ENCODE measurements at places on chromosomes 4 and X.

DNA sequence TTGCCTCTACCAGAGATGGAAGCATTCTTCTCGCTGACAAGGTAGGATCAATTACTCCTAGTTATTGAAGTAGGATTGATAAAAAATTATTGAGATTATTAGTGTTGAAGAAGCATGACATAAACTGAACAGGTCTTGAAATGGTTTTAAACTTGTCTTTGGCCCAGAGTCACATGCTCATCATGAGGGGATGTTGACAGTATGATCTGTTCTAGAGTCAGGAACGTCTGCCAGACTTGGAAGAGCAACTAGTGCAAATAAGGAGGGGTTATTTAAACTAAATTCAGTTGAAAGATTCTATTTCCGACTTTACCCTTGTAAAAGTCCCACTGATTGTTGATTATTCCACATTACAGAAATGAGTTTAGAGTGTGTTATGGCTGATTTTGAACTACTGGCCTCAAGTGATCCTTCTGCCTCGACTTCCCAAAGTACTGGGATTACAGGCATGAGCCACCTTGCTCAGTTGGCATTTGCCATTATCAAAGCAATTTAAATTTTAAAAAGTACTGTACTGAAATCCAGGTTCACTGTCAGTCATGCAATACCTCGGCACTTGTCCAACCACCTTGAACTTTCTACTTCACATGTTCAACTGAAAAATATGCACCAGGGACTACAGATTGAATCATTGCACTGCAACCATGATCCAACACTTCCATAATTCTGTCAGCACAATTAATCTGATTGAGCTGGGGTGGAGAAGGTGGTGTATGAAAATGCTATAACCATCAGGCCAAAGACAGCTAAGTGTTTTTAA is 19.7 kb downstream of the FABP2 start:
- no peak for DNase-seq

GRCh38 chrX:68659385-68659784 is 11.9 kb downstream of the STARD8 start:
- no peak for DNase-seq

- no peak for DNase-seq
These were observed 172.1 kb downstream of the CBR4 start for GRCh38 chr4:168837922-168838321.

DNA sequence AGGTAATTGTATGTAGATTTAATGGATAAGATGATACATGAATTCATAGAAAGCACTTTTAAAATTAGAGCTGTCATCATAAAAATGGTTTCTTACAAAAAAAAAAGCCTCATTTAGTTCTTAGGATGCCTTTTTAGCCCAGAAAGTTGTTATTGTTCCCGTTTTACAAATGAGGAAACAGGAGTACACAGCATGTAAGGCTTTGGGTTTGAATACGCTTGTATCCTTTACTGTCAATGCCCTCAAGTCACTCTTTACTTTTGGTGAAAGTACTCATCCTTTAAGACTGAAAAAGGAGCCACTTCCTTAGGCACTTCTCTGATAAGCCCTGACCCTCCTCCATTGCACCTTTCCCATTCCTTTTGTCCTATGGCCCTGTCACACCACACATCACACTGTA is 4.9 kb downstream of the EREG start:
- no peak for DNase-seq

- DNase-seq, result no peak
These were observed 1132.3 kb upstream of the PCDH10 start for GRCh38 chr4:132016703-132017350.

- no peak for DNase-seq
These were observed 54.9 kb upstream of the FRAS1 start for GRCh38 chr4:78002260-78002659.

- no peak for DNase-seq
These were observed at the start of gene NALF2 for GRCh38 chrX:69503782-69504625. NALF2 (plus strand) TSS chrX:69504326; CDS start chrX:69505283, 957 bp downstream.

- DNase-seq, result no peak
These were observed 135.4 kb upstream of the GNPDA2 start for GRCh38 chr4:44861756-44862155.

DNA sequence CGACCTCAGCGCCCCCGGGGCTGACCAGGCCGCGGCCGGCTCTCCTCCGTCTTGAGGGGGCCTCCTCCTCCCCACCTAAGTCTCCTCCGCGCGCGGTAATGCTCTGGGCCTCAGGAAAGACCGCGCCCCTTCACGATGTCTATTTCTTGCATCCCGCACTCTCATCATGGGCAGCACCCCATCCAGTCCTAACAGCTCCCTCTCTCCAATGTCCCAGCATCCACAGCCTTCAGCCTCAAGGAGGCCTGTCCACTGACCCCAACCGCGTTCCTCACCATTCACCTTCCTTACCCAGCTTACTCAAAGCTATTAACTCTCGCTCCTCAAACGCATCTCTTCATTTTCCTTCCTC is 77.5 kb downstream of the MAGED4 start:
- no peak for DNase-seq

GRCh38 chrX:38824176-38824575 is 22.9 kb downstream of the MID1IP1 start:
- DNase-seq, result no peak

GRCh38 chrX:7269991-7270390 is 122.0 kb upstream of the PUDP start:
- DNase-seq, result no peak

DNA sequence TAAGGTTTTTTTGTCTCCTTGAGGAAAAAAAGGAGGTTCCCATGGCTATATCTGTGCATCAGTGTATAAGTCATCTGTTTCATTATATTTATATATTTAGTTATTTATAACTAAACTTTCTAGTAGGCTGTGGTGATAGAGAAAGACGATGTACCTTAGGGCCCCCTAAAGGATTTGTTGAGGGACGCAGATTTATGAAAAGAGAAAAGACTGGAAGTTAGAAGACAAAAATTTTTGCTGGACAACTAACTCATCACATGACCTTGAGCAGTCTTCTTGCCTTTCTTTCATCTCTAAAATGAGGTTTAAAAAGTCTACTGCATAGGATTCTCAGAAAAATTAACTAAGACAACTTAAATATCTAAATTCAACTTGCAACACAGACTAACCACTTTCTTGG is 6.1 kb downstream of the GASK1B start:
- DNase-seq, result no peak

GRCh38 chrX:46254641-46255040 is 290.6 kb downstream of the ZNF674 start:
- no peak for DNase-seq

GRCh38 chr4:70559924-70560323 is 32.1 kb upstream of the AMBN start:
- no peak for DNase-seq

GRCh38 chr4:98466868-98467599 is 191.4 kb downstream of the TSPAN5 start:
- no peak for DNase-seq

DNA sequence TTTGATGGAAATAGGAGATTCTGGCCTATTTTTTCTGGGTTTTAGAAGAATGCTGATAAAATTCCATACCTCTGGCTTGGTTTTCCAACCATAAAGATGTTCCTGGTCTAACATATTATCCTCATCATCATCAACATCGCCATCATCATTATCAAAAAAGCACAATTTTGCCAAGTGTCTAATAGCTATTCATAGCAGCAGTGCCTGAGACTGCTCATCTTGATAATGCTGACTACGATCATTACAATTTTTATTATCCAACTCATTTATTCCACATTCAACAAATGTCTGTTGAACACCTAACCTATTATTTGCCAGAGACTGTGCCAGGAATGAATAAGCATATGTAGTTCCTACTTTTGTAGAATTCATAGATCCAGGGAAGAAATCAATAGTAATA is 303.5 kb upstream of the GATB start:
- DNase-seq, result no peak

GRCh38 chr4:82422616-82423015 is 7.6 kb downstream of the HNRNPDL start:
- no peak for DNase-seq

GRCh38 chr4:162705130-162705803 is 461.4 kb downstream of the NAF1 start:
- DNase-seq, result no peak

GRCh38 chrX:71241301-71241700 is 12.6 kb downstream of the ZMYM3 start:
- no peak for DNase-seq

DNA sequence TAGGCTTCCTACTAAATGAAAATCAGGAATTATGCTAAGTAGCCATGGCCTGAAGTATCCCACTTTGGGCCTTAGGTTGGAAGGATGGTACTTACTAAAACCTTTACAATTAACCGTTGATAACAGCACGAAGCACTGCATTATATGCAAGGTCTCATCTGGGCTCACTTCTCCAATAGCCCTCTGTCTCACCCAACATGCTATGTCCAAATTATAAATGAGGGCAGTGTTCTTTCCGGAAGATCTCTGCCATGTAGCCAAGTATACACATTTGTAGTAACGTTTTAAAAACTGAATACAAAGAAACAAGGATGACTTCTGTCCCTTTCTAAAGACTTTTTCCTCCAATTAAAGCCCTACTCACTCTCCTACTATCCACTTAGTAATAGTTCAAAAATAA is 51.6 kb downstream of the SCFD2 start:
- DNase-seq, result no peak

GRCh38 chr4:7908668-7909067 is 31.0 kb downstream of the AFAP1 start:
- DNase-seq, result no peak

- DNase-seq, result no peak
These were observed 448.3 kb upstream of the SLIT2 start for GRCh38 chr4:19803406-19803805.

All from naive thymus-derived CD8-positive, alpha-beta T cell (primary cell).